ENCODE measurements at places on chromosomes 5 and 9.

DNA sequence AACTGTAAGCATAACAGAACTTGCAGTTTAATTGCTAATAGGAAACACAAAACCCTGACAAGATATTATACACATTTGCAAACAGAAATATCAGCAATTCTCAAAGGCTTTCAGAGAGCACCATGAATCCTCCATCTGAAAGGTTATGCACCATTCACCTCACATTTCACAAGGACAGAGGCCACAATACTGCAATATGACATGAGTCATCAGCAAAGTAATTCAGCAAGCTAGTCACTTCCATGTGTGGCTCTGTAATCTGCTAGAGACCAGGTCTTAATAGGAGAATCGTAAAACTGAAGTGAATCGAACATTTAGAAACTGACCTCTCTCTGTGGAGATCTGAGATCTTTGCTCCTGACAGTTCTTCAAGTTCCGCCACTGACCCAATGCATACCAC is 28.3 kb downstream of the IARS1 start:
- no peak for DNase-seq

GRCh38 chr9:34097865-34098264 is 28.6 kb downstream of the DCAF12 start:
- DNase-seq: no peak

DNA sequence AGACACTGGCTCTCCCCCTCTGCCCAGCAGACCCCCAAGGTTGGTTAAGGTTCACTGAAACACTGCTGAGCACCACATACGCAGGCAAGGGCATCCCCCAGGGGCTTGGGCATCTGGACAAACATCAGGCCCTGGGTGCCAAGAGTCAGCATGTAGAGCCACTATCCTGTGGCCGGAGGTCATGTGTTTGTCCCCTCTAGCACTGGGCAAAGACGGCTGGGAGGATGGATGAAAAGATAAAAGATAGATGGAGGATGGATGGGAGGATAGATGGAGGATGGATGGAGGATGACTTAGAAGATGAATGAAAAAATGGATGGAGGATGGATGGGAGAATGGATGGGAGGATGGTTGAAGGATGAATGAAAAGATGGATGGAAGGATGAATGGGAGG is 216.8 kb upstream of the IER5L start:
- DNase-seq: no peak

DNA sequence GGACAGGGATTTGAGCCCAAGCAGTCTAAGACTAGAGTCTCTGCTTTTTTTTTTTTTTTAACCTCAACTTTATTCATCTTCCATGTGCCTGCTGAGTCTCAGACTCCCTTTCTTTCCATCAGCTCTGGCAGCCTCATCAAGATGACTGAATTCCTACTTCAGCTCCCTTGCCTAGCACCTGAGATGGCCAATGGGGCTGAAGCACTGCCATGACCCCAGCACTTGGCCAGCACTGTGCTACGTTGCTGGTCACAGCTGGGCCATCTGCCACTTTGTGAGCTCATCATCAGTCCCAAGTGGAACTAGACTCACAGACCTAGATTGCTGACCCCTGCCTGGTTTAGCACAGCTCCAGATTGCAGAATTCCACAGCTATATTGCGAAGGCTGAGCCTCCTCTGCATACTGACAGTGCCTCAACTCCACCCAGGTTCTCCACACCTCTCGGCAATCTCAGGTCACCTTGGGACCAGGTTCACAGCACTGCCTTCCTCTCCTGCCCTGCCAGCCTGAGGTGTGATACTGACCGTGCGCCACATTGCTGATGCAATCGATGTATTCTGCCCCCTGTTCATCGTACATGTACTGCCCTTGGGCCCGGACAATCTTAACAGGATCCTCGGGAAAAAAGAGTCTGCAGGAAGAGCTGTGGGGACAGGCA is 1.6 kb downstream of the PHYKPL start:
- no peak for DNase-seq

DNA sequence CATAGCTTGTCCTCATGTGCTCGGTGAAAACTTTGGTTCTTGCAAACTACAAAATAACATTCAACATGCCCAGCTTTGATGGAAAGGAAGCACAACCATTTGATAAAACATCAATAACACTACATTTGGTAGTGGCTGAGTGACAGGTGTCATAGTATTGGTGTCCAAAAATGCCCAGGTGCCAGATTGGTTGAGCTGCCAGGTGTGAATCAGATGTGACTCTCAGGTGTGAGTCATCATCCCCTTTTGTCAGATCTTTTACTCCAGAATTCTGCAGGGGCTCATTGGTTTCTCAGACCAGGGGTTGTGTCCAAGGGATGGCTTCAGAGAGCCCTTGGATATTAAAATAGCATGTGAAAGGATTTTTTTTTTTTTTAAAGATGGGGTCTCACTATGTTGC is 22.5 kb upstream of the POMT1 start:
- no peak for DNase-seq

DNA sequence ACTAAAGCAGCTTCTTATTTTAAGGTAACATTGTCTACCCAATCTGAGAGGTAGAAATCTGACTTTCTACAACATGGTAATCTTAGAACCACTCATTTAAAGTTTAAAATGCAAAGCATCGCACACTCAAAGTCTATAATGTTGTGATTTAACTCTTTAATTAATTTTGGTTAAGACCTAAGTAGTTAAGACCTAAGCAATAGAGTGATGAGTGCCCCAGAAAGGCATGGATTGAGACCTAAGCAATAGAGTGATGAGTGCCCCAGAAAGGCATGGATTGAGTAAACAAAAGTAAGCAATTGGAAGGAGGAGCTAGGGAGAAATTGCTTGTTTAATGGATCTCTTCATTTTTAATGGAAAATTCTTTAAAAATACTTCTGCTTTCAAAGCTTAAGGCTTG is 86.8 kb downstream of the NLN start:
- no peak for DNase-seq

DNA sequence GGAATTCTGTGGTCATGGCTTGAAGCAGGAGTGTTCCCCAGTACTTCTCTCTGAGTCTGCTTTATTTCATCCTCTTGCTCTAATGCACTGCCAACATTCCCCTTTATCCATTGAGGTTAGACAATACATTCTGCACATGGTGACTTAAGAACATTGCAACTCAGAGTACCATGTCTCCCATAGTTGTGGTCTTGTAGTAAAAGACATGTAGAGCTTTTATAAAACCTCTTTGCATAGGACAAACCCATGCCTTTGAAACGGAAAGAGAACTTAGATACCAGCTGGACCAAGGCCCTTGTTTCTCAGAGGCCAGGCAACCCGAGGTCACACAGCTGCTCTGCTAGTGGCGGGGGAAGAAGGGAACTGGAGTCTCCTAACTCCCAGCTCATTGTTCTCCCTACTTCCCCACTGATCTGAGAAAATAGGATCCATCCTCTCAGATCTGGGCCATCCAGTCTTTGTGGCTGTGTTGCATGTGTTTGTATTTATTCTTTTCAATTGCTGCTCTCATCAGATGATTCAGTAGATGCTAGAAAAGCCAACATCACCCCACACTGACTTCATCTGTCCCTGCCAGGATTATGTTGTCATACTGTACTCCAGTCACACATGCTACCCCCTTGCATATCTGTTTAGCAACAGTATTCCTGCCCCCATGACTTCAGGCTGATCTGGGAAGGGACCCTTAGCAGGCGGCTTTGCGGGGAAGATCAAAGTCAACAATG is 236.9 kb downstream of the SAXO1 start:
- no peak for DNase-seq

- no peak for DNase-seq
Observed at GRCh38 chr5:91864962-91865361, 481.8 kb upstream of the ARRDC3 start.

DNA sequence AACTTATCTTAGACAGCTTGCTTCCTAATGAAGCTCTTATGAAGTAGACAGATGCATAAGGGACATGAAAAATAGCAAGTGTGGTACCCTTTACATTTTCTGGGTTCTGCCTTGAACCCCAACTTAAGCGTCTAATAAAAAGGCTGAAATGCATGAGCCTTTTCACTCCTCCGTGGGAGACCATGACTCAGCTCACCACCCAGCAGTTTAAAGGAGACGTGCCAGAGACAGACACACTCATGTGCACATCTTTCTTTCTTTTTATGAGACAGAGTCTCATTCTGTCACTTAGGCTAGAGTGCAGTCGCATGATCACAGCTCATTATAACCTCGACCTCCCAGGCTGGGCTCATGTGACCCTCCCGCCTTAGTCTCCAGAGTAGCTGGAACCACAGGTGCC is 22.3 kb downstream of the CTXN3 start:
- DNase-seq: no peak

- no peak for DNase-seq
Observed at GRCh38 chr5:134247428-134248224, 21.8 kb upstream of the PPP2CA start.

- DNase-seq: no peak
Observed at GRCh38 chr5:97550164-97550563, 367.1 kb upstream of the RIOK2 start.
